Tibial nerve (tissue), 4 donors: ENCODE measurements at places on chromosomes 11 and 22. TPM values are rescaled to one million over a fixed set of nuclear protein-coding genes. Genes with fewer than 3 reads are reported as not detected.

GRCh38 chr11:122359081-122359571, 243.1 kb upstream of the BLID start:
- H3K27me3 ChIP-seq, result no peaks in the 10 kb centered on the region
- H3K27ac ChIP-seq, result no peak overlapping the region
- no peaks in the 10 kb centered on the region for H3K36me3 ChIP-seq
- no peak overlapping the region for H3K4me3 ChIP-seq
- DNase-seq, result no peak

PGA4 gene
- total RNA-seq, result not detected

- H3K27me3 ChIP-seq, result peaks cover 3% of the 10 kb centered on the region
- H3K4me3 ChIP-seq, result no peak overlapping the region
Observed at GRCh38 chr22:38832005-38832978, 11.5 kb downstream of the NPTXR start.

GRCh38 chr22:37486224-37486845, at the start of gene MFNG:
TSS of gene MFNG (minus strand) at chr22:37486384. CDS start at chr22:37486177, 207 bp downstream.
- peaks cover 8% of the 10 kb centered on the region for H3K27me3 ChIP-seq
- peak; percentile 36 for DNase-seq
- H3K4me1 ChIP-seq, result peaks cover 28% of the 10 kb centered on the region
- H3K36me3 ChIP-seq, result peaks cover 19% of the 10 kb centered on the region
- H3K27ac ChIP-seq, result peak within 1 kb of the TSS; percentile 30
- H3K4me3 ChIP-seq, result peak within 1 kb of the TSS; percentile 55

IGLL1 gene
- not detected for total RNA-seq

CD3G gene
- not detected for total RNA-seq

GRCh38 chr11:44767421-44767820, 40.7 kb downstream of the TSPAN18 start:
- no peak overlapping the region for H3K27ac ChIP-seq
- H3K27me3 ChIP-seq, result no peaks in the 10 kb centered on the region
- H3K4me3 ChIP-seq, result no peak overlapping the region
- no peaks in the 10 kb centered on the region for H3K36me3 ChIP-seq
- H3K4me1 ChIP-seq, result no peaks in the 10 kb centered on the region

- H3K4me1 ChIP-seq, result no peaks in the 10 kb centered on the region
- H3K27me3 ChIP-seq, result no peaks in the 10 kb centered on the region
- H3K36me3 ChIP-seq, result no peaks in the 10 kb centered on the region
- H3K4me3 ChIP-seq, result no peak overlapping the region
Observed at GRCh38 chr11:60699936-60700335, 524 bp downstream of the MS4A8 start.

GRCh38 chr11:45578316-45578715, 87.1 kb downstream of the CHST1 start:
- H3K36me3 ChIP-seq, result no peaks in the 10 kb centered on the region
- H3K27ac ChIP-seq, result no peak overlapping the region
- H3K4me3 ChIP-seq, result no peak overlapping the region
- no peaks in the 10 kb centered on the region for H3K4me1 ChIP-seq
- H3K27me3 ChIP-seq, result peaks cover 25% of the 10 kb centered on the region

SLC25A18 gene
- 2.2 TPM for total RNA-seq

APOBEC3A gene
- total RNA-seq, result not detected

- H3K4me3 ChIP-seq, result no peak overlapping the region
- DNase-seq, result no peak
- H3K4me1 ChIP-seq, result no peaks in the 10 kb centered on the region
- no peak overlapping the region for H3K27ac ChIP-seq
- H3K36me3 ChIP-seq, result no peaks in the 10 kb centered on the region
Observed at GRCh38 chr11:80282643-80283042, 841.8 kb upstream of the TENM4 start.

- H3K36me3 ChIP-seq, result peaks cover 34% of the 10 kb centered on the region
- no peak for DNase-seq
- H3K27ac ChIP-seq, result no peak overlapping the region
- H3K27me3 ChIP-seq, result no peaks in the 10 kb centered on the region
- peaks cover 3% of the 10 kb centered on the region for H3K4me1 ChIP-seq
Observed at GRCh38 chr11:34972892-34973291, 56.5 kb downstream of the PDHX start.

DNA sequence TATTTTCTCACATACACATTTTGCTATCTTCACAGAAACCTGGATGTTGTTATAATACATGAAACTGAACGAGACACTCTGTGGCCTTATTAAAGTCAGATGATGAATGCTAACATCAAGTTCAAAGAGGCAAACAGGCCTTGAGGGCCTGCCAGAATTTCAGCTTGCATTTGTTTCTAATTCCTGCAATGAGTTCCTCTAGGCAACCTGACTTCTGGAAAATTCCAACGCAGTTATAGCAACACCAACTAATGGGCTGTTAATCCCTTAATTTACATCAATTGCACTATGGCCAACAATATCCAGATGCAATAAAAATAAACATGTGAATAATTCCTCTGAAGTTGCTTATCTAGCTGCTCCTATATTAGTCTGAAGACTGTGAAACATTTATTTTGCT, 19.1 kb downstream of the PAX6 start:
- peaks cover 4% of the 10 kb centered on the region for H3K36me3 ChIP-seq
- no peaks in the 10 kb centered on the region for H3K27me3 ChIP-seq
- DNase-seq, result no peak

GRCh38 chr11:116903090-116903489, 65.7 kb upstream of the APOA1 start:
- H3K4me3 ChIP-seq, result no peak overlapping the region
- H3K27ac ChIP-seq, result no peak overlapping the region
- no peaks in the 10 kb centered on the region for H3K36me3 ChIP-seq
- H3K4me1 ChIP-seq, result no peaks in the 10 kb centered on the region
- DNase-seq, result no peak
- no peaks in the 10 kb centered on the region for H3K27me3 ChIP-seq

DNA sequence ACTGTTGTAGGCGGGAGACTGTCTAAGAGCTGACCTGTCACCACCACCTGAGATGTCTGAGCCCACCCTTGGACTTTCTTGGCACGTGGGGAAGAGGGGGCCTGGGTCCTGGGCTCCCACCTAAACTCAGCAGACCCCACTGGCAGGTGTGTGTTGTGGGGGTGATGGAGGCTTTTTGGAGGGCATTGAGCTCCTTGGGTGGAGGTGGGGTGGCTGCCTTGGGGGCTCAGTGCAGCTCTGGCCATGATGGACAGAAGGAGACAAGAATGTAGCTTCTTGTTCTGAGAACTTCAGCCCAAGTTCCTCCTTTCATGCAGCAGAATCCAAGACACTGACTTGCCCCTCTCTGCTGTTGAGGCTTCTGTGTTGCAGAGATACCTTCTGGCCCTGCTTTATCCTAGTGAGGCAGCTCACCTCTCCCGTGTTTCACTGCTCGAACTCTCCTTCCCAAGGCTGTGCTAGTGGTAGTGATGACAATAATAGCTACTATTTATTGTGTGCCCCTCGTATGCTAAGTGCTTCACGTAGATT, 116.6 kb upstream of the OR4B1 start:
- no peak overlapping the region for H3K4me3 ChIP-seq
- H3K27me3 ChIP-seq, result no peaks in the 10 kb centered on the region
- peaks cover 54% of the 10 kb centered on the region for H3K4me1 ChIP-seq

AGBL2 gene
- total RNA-seq, result not detected

DNA sequence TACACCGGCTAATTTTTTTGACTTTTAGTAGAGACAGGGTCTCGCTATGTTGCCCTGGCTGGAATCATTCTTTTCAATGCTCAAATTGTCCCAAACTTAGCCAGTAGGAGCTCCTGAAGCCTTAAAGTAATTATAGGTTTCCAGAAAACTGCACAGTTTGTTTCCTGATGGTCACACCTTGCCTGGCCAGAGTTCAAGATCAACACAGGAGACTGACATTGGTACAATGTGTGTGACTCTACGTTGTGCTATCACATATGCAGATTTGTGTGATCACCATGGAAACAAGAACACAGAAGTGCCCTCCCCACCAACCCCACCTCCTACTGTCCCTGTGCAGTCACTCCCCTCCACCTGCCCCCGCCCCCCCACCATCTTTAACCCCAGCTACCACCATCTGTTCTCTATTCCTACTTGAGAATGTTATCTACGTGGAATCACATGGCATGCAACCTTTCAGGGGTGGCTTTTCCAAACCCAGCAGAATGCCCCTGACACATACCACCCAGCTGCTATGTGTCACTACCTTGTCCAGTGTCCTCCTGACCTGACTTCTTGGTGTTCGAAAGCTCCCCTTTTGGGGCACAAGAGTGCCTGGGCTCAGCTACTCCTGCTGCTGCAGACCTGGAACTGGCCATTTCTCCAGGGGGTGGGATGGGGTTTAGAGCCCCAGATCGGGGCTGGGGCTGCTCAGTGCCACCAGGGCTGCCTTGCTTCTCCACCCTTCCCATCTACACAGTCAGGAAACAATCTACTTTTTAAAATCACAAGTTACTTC, 6.1 kb upstream of the NAP1L4 start:
- H3K27me3 ChIP-seq, result no peaks in the 10 kb centered on the region
- no peaks in the 10 kb centered on the region for H3K36me3 ChIP-seq
- no peak for DNase-seq
- H3K27ac ChIP-seq, result peak overlapping the region; percentile 49

TMEM151A gene
- total RNA-seq, result not detected

GRCh38 chr11:9138612-9139579, 47.5 kb upstream of the SCUBE2 start:
- H3K4me3 ChIP-seq, result no peak overlapping the region
- peaks cover 3% of the 10 kb centered on the region for H3K4me1 ChIP-seq
- DNase-seq, result no peak
- no peak overlapping the region for H3K27ac ChIP-seq
- H3K36me3 ChIP-seq, result no peaks in the 10 kb centered on the region
- no peaks in the 10 kb centered on the region for H3K27me3 ChIP-seq

RIMBP3C gene
- under 0.01 TPM for total RNA-seq

- H3K36me3 ChIP-seq, result no peaks in the 10 kb centered on the region
- no peak within 1 kb of the TSS for H3K4me3 ChIP-seq
- no peak within 1 kb of the TSS for H3K27ac ChIP-seq
- DNase-seq, result no peak
- no peaks in the 10 kb centered on the region for H3K4me1 ChIP-seq
Observed at GRCh38 chr22:24005201-24005600, at the start of gene GSTT4. TSS of gene GSTT4 (minus strand) at chr22:24005453. CDS start at chr22:24005356, 97 bp downstream.

DNA sequence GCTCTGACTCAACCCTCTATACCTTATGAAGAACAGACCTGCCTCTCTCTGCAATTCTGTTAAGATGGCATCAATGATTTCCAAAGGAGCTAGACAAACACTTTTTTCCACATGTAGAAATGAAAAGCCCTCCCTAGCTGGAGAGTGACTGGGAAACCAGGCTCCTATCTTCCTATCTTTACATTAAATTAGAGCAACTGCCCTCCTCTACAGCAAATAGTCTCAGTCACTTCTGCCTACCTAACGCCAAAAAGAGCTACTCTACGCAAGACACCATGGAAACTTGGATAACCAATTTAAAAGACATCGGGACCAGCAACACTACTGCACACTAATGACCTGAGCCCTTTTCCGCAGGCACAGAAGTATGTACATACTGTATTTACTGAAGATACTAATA, 84.8 kb downstream of the MICAL3 start:
- H3K36me3 ChIP-seq, result no peaks in the 10 kb centered on the region
- H3K27ac ChIP-seq, result no peak overlapping the region

PTPRCAP gene
- total RNA-seq, result 18.0 TPM

- H3K36me3 ChIP-seq, result no peaks in the 10 kb centered on the region
- no peaks in the 10 kb centered on the region for H3K27me3 ChIP-seq
- no peak overlapping the region for H3K4me3 ChIP-seq
- H3K4me1 ChIP-seq, result no peaks in the 10 kb centered on the region
- peak overlapping the region; percentile 49 for H3K27ac ChIP-seq
Observed at GRCh38 chr11:76777876-76778275, 5.3 kb upstream of the TSKU start.

- H3K36me3 ChIP-seq, result no peaks in the 10 kb centered on the region
- no peaks in the 10 kb centered on the region for H3K4me1 ChIP-seq
- H3K27ac ChIP-seq, result no peak overlapping the region
- no peak for DNase-seq
- H3K4me3 ChIP-seq, result no peak overlapping the region
- no peaks in the 10 kb centered on the region for H3K27me3 ChIP-seq
Observed at GRCh38 chr11:102760344-102761035, 19.9 kb downstream of the MMP10 start.

GAL gene
- total RNA-seq, result not detected

P2RY6 gene
- 3.3 TPM for total RNA-seq

- no peaks in the 10 kb centered on the region for H3K36me3 ChIP-seq
- H3K27ac ChIP-seq, result no peak overlapping the region
- peaks cover 22% of the 10 kb centered on the region for H3K4me1 ChIP-seq
- H3K4me3 ChIP-seq, result no peak overlapping the region
Observed at GRCh38 chr11:67309166-67309565, 5.8 kb downstream of the SSH3 start.

DNA sequence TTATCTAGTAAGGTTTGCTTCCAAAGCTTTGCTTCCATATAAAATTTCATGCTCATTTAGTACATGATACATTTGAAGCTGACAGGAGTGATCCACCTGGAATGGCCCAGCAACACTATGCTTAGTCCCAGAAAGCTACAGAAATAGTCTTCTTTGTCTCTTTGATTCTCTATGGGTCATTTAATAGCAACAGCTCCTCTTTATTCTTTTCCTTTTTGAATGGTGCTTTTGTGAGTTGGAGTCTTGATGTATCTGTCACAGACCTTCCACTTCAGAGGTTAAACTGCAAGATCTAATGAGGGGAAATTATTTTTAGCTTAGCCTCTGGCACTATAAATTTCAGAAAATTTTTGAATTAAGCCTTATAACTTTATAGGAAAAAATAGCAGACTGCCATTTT, 509.5 kb downstream of the KCNA4 start:
- DNase-seq, result no peak
- no peaks in the 10 kb centered on the region for H3K27me3 ChIP-seq
- no peak overlapping the region for H3K27ac ChIP-seq
- no peaks in the 10 kb centered on the region for H3K4me1 ChIP-seq

DNA sequence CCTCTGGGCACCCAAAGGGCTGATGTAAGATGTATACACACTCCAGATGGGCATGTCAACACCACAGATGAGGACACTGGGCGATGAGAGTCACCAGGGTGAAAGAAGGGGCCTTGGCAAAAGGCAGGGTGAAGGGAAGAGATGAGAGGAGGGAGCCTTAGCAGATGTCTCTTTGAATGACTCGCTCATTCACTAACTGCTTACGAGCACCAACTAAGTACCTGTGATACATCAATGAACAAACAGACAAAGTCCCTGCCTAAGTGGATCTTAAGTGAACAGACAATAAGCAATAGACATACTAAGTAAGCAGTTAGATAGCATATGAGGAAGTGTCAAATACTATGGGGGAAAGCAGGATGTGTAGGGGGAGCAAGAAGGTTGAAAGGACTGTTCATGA, 7.5 kb downstream of the ME3 start:
- no peak for DNase-seq
- no peaks in the 10 kb centered on the region for H3K4me1 ChIP-seq
- no peak overlapping the region for H3K4me3 ChIP-seq
- no peak overlapping the region for H3K27ac ChIP-seq
- H3K36me3 ChIP-seq, result peaks cover 12% of the 10 kb centered on the region
- no peaks in the 10 kb centered on the region for H3K27me3 ChIP-seq
